ENCODE measurements at places on chromosomes 11 and 22. TPM values are rescaled to one million over a fixed set of nuclear protein-coding genes. Genes with fewer than 3 reads are reported as not detected.

Gene CNGA4
- not detected for total RNA-seq

Gene DDX25
- 0.62 TPM for total RNA-seq

Gene SMC1B
- total RNA-seq: not detected

Gene ADORA2A
- total RNA-seq: 0.49 TPM

Measured in hair follicular keratinocyte (primary cell).